ENCODE measurements at places on chromosomes 5 and 9.

DNA sequence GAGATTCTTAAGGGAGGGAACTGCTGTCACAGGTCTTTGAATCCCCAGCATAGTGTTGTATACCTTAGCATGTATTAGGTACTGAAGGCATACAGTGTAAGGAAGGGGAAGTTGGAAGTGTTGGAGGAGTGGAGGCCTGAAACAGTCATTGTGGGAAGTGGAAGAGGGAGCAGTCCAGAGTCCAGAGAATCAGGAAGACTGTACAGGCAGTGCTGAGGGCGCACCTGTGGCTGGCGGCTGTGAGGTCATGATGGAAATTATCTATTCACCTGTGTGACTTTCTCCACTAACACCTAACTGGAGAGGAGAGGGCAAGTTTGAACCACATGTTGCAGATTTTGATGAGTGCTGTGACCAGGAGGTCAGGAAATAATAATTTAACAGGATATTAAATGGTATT is 119.7 kb upstream of the NIPBL start:
- peak; percentile 65 for DNase-seq

GRCh38 chr5:159208514-159209437 is 577 bp downstream of the RNF145 start:
- DNase-seq, result peak; percentile 68

- DNase-seq, result peak; percentile 87
Measured at GRCh38 chr5:139388198-139388821, 1.4 kb downstream of the MZB1 start.

GRCh38 chr9:85569988-85570387 is 171.8 kb downstream of the AGTPBP1 start:
- DNase-seq, result no peak

DNA sequence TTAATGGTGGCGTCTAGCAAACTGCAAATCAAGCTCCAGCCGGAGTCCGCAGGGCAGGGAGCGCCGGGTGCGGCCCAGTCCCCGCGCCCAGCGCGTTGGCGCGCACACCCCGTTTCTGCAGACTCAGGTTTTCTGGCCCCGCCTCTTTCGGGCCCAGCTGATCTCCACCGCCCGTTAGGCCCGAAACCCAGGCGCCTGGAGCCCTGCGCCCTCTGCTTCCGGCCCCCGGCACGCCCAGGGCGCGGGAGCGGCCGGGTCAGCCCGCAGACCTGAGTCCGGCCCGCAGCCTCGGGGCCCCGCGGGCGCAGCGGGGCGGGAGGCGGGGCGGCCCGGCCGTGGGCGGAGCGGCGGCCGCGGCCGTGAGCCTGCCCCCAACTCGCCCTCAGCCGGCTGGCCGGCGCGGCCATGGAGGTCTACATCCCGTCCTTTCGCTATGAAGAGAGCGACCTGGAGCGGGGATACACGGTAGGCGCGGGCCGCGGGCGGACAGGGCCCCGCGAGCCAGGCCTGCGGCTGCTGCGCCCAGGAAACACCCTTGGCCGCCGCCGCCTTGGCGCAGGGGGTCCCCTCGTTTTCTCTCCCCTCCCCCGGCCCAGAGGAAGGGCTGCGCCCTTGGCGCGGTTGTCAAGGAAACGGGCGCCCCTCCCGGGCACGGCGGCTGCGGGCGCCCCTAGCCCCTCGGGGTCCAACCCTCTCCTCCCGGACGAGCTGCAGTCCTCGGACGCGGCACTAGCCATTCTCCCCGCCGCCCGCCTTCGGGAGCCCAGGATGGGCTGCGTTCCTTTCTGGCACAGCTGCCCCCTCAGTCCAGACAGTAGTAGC is at the start of gene SNX24:
SNX24 (plus strand) TSS at position 385 of the 822 bp plus-strand sequence; CDS start at position 406, 21 bp downstream.
- DNase-seq, result peak; percentile 92

DNA sequence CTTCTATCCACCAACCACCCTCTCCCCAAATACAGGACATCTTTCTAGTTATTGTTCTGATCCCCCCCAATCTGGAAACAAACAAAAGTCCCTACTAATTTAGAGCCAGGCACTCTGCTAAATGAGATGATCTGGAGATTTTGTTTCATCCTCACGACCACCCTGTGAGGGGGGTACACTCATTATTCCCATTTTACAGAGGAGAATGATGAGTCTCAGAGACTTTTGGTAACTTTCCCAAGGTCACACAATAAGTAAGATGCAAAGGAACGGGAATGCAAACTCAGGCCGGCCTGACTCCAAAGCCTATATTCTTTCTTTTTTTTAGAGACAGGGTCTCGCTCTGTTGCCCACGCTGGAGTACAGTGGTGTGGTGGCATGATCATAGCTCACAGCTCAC is 9.4 kb downstream of the PDGFRB start:
- DNase-seq, result no peak

- DNase-seq, result no peak
Measured at GRCh38 chr5:139422307-139422893, 16.9 kb downstream of the DNAJC18 start.
